Left lung (tissue), 14 donors: ENCODE measurements at places on chromosomes 6 and 20. TPM values are rescaled to one million over a fixed set of nuclear protein-coding genes. Genes with fewer than 3 reads are reported as not detected.

DNA sequence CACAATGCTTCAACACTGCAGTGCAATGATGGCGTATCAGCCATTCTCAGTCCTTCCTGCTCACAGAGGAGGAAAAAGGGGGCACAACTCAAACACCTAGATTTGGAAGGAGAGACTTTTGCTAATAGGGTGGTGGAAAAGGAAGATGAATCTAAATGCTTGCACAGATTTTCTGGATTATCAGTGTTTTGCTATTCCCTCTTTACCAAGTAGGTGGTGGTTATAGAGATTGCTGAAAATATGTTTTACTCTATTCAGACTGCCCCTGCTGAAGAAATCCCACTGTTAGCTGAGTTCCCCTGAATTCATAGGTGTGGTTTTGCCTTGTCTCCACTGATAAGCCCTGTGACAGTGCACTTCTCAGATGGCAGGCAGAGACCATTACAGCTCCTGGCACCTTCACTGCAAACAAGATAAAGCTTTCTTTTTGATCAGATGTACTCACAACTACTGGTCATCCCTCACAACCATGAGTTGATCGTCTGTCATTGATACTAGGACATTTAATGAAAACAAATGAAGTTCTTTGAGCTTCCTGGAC, 311.4 kb downstream of the KIF16B start:
- no peak for DNase-seq

DNA sequence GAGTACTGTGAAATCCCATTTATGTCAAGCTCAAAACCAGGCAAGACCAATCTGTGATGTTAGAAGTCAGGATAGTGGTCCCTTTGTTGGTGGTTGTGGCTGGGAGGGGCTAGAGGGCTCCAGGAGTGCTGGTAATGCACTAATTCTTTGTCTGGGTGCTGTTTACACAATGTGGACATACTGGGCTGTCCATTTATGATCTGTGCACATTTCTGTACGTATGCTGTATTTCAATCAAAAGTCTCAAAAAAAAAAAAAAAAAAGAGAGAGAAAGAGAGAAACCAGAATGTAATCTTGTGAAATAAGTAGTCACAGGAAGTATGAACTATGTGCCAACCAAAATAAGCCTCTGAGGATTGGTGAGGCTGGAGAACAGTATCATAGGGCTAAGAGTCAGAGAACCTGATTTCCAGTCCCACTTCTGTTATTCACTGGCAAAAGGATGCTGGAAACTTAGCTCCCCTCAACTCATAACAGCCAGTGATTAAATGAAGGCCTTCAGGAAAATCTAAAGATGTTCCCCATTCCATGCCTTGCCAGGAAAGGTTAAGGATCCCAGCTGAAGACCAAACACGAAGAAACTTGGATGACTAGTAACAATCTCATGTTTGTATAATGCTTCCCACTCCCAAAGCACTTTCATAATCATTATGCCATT, 19.6 kb upstream of the TRAM2 start:
- DNase-seq, result no peak

- DNase-seq, result no peak
These were observed 57.9 kb downstream of the SYNJ2 start for GRCh38 chr6:158039571-158040050.

DNA sequence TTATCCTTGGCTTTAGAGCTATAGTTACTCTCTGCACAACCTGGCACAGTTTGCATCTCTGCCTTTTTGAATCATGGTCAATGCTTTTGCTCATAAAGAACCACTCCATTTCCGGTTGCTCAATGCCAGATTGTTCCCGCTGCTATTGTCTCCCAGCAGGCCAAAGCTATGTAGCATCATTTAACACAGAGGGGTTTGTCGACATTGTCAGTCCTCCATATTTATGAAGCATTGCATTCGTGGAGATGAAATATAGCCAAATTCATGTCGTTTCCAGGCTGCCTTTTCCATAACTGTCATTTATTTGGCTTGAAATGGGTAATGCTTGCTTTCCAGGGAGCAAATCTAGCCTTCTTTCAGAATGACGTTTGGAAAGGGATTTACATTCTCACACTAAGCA, 598.8 kb downstream of the EPHA7 start:
- DNase-seq, result no peak

DNA sequence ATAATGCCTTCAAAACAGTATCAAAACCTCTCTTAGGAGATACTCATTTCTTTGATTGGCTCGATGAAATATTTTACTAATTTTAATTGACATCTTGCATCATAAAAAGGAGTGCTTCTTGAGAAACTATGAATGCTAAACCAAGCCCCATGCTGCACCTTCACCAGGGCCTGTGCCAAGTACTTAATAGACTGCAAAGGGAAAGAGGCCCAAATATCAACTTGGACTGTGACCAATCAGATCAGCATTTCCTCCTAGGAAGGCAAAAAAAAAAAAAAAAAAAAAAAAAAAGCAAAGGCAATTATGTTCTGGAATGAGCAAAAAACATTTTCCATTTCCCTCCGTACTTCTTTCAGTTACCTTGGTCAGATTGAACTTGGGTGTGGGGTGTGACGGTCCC, 253.0 kb upstream of the SOX4 start:
- no peak for DNase-seq

ATXN1 gene
- polyA plus RNA-seq, result 26.9 TPM

GRCh38 chr20:37225146-37225545, 36.5 kb downstream of the GHRH start:
- DNase-seq, result no peak

RAET1E gene
- 0.69 TPM for polyA plus RNA-seq

DNA sequence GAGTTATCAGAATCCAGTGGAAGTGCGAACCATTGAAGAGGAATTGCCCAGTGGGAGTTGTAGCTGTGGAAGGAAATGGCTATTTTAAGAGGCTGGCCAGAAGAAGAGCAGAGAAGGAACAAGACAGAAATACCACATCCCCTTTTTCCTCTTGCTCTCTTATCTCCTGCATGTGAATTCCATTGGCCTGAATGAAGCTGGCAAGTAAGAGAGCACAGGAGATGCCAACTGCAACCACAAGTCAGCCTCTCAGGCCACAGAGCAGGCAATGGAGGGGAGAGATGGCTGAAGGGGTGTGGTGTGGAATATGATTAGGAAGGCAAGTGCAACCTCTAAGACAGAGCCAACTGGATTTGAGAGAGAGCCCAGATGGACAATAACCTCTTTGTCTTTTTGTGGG, 362.7 kb upstream of the IMPG1 start:
- DNase-seq, result no peak

DNA sequence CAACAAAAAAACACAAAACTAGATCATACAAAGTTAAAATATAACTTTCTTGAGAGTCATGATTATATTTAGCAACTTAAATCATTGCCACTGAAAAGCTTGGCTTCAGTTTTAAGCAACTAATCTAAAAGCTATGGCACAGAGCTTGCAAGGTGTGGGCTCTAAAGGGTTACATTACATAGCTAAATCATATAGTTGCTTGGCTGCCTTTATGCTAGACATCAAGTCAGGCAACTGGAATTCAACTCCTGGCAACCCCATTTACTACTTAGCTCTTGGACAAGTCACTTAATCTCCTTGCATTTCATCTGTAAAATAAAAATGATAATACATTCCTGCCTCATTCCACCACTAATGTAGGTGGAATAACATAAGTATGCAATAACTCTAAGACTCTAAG, 40.9 kb upstream of the GCM1 start:
- no peak for DNase-seq

PLCG1 gene
- polyA plus RNA-seq, result 180 TPM

DNA sequence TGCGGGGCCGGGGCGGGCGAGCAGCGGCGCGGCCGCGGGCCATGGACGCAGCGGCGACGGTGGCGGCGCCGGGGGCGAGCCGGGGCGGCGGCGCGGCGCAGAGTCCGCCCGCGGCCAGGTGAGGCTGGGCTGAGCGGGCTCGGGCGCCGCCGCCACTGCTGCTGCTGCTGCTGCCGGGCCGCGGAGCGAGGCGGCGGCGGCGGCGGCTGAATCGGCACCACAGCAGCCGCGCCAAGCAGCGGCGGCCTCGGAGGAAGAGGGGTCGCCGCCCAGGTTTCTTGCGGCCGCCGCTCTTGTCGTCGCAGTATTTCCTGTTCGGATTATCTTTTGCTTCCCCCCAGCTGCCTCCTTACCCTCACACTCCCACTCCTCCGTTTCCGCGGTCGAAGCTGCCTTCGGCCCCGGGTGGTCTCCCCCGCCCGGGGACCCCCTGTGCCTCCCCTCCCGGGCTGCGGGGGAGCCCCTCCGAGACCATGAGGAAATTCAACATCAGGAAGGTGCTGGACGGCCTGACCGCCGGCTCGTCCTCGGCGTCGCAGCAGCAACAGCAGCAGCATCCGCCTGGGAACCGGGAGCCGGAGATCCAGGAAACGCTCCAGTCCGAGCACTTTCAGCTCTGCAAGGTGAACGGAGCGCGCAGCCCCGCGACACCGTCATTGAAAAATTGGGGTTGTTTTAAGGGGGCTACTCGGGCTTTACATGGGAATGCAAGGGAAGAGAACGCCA, at the start of gene STXBP5:
Gene STXBP5, plus strand, starts transcription at position 358 of the 726 bp plus-strand sequence. Its CDS starts 116 bp downstream, at position 474.
- DNase-seq, result peak; percentile 89

GRCh38 chr20:37913567-37914366, 10.8 kb downstream of the VSTM2L start:
- DNase-seq, result no peak

DNA sequence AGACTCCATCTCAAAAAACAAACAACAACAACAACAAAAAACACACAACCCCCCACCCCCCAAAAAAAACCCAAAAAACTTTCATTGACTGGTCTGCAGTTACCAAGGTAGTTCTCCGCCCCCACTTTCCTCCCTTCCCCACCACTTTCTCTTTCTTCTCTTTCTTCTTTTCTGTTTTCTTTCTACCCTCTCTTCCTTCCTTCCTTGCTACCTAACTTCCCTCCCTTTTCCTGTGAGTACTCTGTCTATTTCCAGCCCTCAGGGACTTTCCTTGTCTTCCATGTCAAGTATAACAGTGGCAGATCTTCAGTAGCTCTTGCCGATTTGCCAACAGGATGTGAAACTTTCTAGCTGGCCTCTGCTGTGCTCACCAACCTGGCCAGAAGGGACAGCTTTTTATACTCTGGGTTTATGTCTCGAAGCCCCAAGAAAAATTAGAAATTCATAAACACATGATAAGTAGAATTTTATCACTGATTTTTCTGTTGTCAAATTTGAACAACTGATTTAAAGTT, 399.5 kb downstream of the QKI start:
- no peak for DNase-seq

SLC22A23 gene
- polyA plus RNA-seq, result 23.4 TPM

SF3B5 gene
- polyA plus RNA-seq, result 127 TPM

DNA sequence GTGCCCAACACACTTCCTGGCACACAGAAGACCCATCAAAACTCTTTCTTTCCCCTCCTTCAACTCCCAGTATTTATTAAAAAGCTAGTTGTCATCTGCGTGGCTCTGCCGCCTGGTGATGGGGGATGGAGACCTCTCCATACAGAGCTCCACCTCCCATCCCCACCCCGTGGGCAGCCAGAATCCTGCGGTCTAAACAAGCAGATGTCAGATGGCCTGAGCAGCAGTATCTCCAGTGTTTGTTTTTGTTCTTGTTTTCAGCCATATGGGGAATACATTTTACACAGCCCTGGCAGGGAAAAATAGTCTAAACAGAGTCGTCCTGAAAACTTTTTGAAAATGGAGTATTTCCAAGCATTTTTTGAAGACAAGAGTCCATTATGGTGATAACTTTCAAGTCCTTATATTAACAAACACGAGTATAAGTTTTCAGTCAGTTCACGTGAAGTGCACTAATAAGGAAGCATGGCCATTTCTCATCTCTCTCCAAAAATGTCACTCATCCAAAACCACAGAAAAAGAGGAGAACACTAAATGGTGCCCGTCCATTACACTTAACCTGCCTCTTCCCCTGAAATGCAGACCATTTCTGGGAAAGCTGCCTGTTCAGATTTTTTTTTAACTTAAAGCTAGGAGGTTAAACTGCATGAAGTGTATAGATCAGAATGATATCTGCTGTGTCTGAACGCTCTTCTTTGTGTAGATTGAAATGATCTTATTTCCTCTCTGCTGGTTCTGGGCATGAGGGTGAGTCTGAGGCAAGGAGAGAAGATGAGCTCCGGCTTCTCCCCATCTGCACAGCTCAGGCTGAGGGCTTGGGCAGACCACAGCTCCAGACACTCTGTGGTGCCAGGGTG, 91.0 kb downstream of the TCP11 start:
- peak; percentile 87 for DNase-seq

DNA sequence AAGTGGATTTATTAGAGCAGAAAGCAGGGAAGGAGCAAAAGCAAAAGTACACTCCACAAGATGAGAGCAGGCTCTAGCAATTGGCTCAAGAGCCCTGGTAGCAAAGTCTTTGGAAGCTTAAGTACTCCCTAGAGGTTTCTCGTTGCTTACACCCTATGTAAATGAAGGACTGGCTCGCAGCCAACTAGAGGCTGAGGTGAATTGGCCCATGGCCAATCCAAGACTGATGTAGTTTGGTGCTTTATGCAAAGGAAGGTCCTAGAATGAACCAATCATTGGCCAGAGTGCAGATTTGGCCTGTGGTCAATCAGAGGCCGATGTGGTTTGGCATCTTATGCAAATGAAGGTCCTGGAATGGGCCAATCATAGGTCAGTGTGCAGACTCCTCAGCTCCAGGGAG, 191.3 kb upstream of the ARID1B start:
- no peak for DNase-seq

GCM1 gene
- polyA plus RNA-seq, result 0.06 TPM

DNA sequence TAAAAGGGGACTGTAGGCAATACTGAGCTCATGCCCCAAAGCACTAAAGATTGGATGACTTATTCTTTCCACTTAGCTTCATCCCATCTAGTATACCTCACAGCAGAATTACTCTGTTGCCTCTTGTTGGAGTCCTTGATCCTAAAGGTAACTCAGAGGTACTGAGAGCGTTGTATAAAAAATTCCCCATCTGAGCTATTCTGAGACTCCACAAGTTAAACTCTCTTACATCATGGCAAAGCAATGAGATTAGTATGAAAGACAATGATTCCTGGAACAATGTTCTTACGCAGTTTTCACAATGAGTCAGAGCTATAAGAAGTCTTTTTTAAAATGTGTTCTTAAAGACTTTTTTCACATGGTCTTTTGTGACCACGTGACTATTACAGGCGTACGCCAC, 370.1 kb downstream of the ADGRB3 start:
- DNase-seq, result no peak

C20orf144 gene
- 0.78 TPM for polyA plus RNA-seq

DNA sequence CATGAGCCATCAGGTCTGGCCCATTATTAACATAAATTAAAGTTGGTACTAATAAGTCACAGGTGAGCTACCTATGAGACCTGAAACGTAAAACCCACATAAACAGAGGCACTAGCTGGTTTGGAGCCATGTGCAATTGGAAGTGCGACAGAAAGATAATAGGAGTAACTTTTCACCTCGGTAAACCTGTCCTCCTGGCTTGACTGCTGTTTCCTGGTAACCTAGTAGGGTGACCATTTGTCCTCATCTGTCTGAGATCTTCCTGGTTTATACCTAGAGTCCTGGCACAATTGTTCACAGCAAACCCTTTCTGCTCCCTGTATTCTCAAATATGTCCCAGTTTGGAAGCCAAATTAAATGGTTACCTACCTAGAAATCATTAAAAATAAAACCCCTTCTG, 7.4 kb downstream of the TBC1D20 start:
- no peak for DNase-seq

DNA sequence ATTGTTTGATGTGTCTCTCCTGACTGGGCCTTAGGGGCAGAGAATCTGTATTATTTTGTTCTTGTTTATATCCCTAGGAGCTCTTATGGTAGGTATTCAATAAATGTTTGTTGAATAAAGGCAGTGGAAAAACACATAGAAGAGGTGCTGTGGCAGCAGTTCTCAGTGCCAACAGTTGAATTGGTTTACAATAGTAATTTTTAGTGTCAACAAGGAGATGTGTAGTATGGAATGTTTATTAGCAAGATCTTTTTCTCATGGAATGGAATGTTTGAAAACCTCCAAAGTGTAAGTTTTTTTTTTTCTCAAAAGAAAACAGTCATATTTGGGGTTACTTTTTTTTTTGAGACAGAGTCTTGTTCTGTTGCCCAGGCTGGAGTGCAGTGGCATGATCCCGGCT, 28.0 kb downstream of the ASXL1 start:
- no peak for DNase-seq
